ENCODE measurements at places on chromosomes 16 and 17. TPM values are rescaled to one million over a fixed set of nuclear protein-coding genes. Genes with fewer than 3 reads are reported as not detected.

DNA sequence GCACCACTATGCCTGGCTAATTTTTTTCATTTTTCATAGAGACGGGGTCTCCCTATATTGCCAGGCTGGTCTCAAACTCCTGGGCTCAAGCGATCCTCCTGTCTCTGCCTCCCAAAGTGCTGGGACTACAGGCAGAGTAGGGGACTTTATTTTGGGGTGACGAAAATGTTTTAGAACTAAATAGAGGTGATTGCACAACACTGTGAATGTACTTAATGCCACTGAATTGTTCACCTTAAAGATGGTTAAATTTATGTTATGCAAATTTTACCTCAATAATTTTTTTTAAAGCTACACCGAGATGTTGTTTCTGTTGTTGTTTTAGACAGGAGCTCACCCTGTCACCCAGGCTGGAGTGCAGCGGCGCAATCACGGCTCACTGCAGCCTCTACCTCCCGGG, 111.9 kb upstream of the SEC14L1 start:
- no peaks in the 10 kb centered on the region for H3K4me1 ChIP-seq
- no peak overlapping the region for H3K4me3 ChIP-seq
- H3K27ac ChIP-seq: no peak overlapping the region
- H3K27me3 ChIP-seq: no peaks in the 10 kb centered on the region
- peaks cover 10% of the 10 kb centered on the region for H3K36me3 ChIP-seq
- DNase-seq: no peak

DNA sequence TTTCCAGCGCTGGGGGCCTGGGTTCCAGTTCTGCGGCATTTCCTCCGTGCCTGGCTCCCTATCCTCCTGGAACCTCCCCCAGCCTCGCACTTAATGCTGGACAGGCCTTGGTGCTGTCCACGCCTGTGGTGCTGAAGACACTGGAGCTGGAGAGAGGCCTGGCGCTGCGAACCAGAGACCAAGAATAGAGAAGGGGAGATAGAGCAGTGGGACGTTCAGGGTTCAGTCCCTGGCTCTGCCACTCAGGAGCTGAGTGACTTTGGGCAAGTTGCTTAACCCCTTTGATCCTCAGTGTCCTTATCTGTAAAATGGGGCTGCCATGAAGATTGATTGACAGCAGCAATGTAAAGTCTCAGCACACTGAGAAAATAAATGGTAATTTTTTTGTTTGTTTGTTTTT, 11.9 kb downstream of the SBK1 start:
- peaks cover 33% of the 10 kb centered on the region for H3K36me3 ChIP-seq
- H3K27ac ChIP-seq: peak overlapping the region; percentile 84
- DNase-seq: no peak
- no peak overlapping the region for H3K4me3 ChIP-seq

GRCh38 chr17:61159221-61159814, 240.3 kb upstream of the TBX2 start:
- no peak overlapping the region for H3K27ac ChIP-seq
- H3K27me3 ChIP-seq: no peaks in the 10 kb centered on the region
- peaks cover 19% of the 10 kb centered on the region for H3K4me1 ChIP-seq
- H3K4me3 ChIP-seq: no peak overlapping the region
- DNase-seq: no peak

DNA sequence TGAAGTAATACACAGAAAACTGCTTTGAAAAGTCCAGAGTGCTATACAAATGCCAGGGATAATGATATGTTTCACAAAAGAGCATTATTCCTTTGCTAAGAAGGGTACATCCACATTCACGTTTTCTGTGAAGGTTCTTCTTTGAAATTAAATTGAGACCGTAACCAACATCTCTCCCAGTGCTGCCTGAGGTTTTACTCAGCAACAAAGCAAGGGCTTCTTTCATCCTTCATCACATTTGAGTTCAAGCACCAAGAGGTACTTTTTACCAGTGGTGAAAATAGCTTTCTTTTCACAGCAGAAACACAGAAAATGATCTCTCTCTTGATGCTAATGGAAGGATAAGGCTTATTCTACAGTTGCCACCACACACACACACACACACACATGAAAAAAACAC, 113.3 kb downstream of the TOX3 start:
- no peaks in the 10 kb centered on the region for H3K4me1 ChIP-seq
- H3K4me3 ChIP-seq: no peak overlapping the region

GRCh38 chr16:46843898-46844642, 13.1 kb upstream of the C16orf87 start:
- peaks cover 13% of the 10 kb centered on the region for H3K27me3 ChIP-seq
- no peak overlapping the region for H3K27ac ChIP-seq
- H3K4me3 ChIP-seq: no peak overlapping the region
- peaks cover 6% of the 10 kb centered on the region for H3K36me3 ChIP-seq
- DNase-seq: no peak

- H3K4me3 ChIP-seq: no peak overlapping the region
- H3K36me3 ChIP-seq: no peaks in the 10 kb centered on the region
- H3K27me3 ChIP-seq: no peaks in the 10 kb centered on the region
- peaks cover 10% of the 10 kb centered on the region for H3K4me1 ChIP-seq
- H3K27ac ChIP-seq: no peak overlapping the region
Measured at GRCh38 chr16:70754851-70755600, 45.9 kb downstream of the VAC14 start.

GRCh38 chr17:19538095-19539039, 4.7 kb downstream of the SLC47A1 start:
- H3K4me1 ChIP-seq: peaks cover 12% of the 10 kb centered on the region
- peaks cover 43% of the 10 kb centered on the region for H3K27me3 ChIP-seq
- H3K36me3 ChIP-seq: no peaks in the 10 kb centered on the region
- no peak overlapping the region for H3K4me3 ChIP-seq
- H3K27ac ChIP-seq: no peak overlapping the region

GRCh38 chr17:51298508-51299371, 38.4 kb downstream of the UTP18 start:
- no peak overlapping the region for H3K4me3 ChIP-seq
- H3K27ac ChIP-seq: no peak overlapping the region
- H3K4me1 ChIP-seq: peaks cover 12% of the 10 kb centered on the region
- H3K27me3 ChIP-seq: no peaks in the 10 kb centered on the region

GRCh38 chr17:50551433-50551815, 4.5 kb downstream of the SPATA20 start:
- H3K4me3 ChIP-seq: no peak overlapping the region
- H3K27ac ChIP-seq: no peak overlapping the region
- no peaks in the 10 kb centered on the region for H3K36me3 ChIP-seq
- DNase-seq: no peak

DNA sequence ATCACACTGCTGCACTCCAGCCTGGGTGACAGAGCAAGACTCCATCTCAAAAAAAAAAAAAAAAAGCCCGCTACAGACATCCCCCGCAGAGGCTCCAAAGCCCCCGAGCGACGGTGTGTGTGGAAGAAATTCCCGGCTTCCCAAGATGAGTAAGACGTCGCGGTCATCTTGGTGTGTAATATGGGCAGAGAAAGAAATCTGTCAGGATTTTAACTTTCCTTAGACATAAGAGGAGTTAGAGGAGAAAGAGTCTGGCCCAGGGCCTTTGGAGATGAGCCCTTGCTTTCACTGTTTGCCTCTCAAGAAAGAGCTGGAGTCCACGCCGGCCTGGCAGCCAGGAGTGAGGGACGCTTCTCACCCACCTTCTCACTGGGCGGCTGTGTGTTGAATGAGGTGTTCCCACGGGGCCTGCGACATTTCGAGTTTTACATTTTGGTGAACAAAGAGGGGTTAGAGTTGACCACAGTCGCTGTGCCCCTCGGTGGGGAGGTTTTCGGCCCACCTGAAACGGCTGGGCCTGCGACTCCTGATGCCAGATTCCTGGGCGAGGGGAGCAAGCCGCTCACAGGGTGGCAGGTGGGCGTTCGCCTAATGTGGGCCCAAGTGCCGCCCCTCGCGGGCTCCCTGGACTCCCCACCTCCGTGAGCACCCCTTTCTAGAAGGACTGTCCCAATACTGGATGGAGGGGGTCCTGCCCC, 17.9 kb downstream of the C1QTNF1 start:
- H3K27ac ChIP-seq: peak overlapping the region; percentile 51
- no peaks in the 10 kb centered on the region for H3K36me3 ChIP-seq
- no peak overlapping the region for H3K4me3 ChIP-seq
- peaks cover 16% of the 10 kb centered on the region for H3K27me3 ChIP-seq

Gene CBX2
- 0.60 TPM for polyA plus RNA-seq

Gene CDK5R1
- 5.9 TPM for polyA plus RNA-seq

Gene WFDC1
- not detected for polyA plus RNA-seq

Gene VTN
- polyA plus RNA-seq: not detected

Gene KRTAP4-1
- not detected for polyA plus RNA-seq

Gene CHST4
- not detected for polyA plus RNA-seq

Gene DLX3
- polyA plus RNA-seq: 0.09 TPM

Gene ZNF778
- 2.9 TPM for polyA plus RNA-seq

Gene TNFRSF17
- polyA plus RNA-seq: 0.20 TPM

All from naive thymus-derived CD8-positive, alpha-beta T cell (primary cell).